ENCODE measurements at places on chromosomes 4 and X.

DNA sequence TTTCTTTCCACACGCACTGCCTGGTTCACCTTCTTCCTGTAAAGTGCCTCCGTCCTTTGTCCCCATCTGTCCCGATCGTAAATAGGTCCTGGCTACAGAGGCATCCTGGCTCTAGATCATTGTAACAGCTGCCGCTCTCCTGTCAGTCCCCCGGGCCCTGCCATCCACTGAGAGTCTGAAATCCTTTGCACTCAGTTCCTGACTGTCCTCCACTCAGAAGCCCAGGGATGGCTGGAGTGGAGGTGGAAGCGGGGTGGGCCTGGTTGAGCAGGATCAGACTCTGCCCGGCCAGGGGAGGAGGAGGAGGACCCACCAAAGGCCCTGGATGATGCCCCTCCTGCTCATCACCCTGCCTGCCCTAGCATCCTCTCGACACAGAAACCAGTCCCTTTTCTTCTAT, 29.8 kb downstream of the PIGG start:
- DNase-seq, result no peak

DNA sequence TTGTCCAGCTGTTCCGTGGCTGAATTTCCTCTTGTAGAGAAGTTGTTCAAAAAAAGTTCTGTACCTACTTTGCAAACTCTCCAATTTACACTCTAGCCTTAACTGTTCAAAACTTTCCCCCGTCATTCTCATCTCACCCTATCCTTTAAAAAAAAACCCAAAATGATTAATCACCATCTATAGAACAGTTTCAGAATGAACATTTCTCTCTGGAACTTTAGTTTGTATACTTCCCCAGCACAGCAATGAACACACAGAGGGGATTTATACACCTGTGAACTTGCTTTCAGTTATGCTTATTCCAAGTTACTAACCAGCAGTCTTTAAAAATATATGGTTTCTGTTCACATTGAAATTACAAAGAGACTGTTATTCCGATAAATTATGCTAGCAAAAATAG, 1.2 kb downstream of the GEMIN8 start:
- DNase-seq, result no peak

GRCh38 chrX:17028356-17028755, 81.9 kb downstream of the REPS2 start:
- no peak for DNase-seq

- DNase-seq, result no peak
Measured at GRCh38 chrX:23626651-23627050, 40.6 kb upstream of the PRDX4 start.

DNA sequence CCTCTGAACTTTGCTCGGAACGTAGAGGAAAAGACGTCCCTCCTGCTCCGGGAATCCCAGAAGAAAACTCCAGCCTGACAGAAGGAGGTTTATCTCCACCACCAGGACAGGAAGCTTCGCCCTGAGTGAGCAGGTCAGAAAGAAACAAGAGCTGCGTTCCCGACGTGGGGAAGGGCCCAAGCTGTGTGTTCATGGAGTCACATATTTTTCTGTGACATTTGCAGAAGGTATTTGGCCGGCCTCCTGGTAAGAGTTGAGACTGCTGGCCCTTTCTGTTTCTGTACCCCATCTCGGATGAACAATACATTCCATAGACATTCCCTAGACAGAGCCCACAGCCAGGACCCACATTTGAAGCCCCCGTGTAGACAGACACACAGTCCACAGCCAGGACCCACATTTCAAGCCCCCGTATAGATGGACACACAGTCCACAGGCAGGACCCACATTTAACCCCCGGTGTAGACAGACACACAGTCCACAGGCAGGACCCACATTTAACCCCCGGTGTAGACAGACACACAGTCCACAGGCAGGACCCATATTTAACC, 230.8 kb downstream of the SHOX start:
- DNase-seq, result no peak

DNA sequence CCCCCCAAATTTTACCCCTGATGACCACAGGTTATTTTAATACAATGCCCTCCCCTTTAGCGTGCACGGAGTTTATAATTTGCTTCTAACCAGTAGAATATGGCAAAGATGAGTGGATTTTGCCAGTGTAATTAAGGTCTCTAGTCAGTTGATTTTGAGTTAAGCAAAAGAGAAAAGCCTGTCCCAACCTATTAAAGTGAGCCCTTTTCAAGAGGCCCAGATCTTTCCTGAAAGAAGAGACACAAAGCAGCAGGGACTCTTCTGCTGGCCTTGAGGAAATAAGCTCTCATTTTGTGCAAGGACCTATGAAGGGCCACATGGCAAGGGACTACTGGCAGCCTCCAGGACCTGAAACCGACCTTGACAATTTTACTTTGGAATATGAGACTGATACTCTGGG, 61.9 kb upstream of the GABRG1 start:
- DNase-seq, result no peak

GRCh38 chr4:139599594-139600374, 43.8 kb upstream of the SETD7 start:
- no peak for DNase-seq

DNA sequence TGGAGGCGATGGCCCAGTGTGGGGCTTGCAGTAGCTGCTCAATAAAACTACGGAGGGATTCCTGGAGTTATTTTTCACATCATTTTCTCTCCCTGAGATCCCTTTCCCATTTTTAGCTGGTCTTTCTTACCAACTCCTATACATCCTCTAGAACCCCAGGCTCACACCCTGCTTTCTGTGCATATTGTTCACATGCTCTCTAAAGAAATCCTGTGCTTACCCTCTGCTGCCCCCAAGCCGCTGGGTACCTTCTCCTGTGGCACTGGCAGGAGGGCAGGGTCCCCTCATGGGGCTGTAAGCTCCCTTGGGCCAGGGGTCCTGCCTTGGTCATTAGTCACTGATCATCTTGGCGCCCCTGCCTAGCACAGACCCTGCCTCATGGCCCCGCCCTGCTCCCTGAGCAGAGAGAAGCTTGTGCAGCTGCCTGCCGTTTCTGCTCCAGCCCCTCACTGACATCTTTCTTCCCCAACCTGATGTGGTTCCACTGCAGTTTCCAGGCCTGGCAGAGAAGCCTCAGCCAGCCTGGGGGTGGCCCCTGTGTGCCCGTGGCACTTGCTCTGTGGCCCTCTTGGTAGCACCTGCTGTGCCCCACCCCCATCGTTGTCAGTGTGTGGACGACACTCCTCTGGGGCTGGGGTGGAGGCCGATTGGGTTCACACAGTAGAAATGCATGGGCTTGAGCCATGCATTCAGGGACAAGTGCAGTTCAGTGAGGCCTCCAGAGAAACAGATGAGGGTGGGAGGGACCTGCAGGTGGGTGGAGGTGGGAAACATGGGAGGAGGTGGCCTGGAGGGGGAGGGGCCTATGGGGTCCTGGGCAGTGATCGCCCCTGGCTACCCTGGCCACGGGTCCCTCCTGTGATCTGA, 69.5 kb downstream of the WFS1 start:
- DNase-seq, result no peak

DNA sequence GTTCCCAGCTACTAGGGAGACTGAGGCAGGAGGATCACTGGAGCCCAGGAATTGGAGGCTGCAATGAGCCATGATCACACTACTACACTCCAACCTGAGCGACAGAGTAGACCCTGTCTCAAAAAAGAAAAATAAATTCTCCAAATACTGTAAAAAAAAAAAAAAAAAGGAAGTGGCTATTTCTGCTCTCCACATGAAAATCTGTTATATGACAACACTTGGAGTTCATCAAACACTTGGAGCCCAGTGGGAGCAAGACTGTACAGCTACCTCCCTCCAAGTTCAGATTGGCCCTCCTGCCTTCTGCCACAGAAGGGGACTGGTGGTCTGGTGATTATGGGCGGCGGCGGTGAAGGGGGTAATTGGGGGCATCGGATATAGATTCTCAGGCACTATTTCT, 9.0 kb upstream of the CLDN34 start:
- DNase-seq, result no peak

DNA sequence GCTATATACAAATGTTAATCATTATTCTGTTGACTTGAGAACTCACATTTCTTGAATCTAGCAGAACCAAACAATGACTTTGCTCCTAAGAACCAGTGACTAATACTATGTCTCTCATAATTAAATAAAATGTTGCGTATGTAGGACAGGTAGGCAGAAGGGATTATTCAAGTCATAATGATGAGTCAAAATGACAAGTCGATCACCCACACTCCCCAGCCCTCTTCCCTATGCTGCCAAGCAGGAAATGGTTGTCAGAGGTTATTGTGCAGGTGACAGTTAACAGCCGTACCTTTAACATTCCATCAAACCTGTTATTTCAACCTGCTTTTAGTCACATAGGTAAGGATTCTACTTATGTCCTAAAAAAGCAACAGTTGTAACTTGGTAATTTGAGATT, 22.0 kb upstream of the STK26 start:
- no peak for DNase-seq

- no peak for DNase-seq
Measured at GRCh38 chr4:19657856-19658255, 593.8 kb upstream of the SLIT2 start.
